Right ventricle myocardium superior (tissue), 1 donor: ENCODE measurements at places on chromosomes 3 and 15. TPM values are rescaled to one million over a fixed set of nuclear protein-coding genes. Genes with fewer than 3 reads are reported as not detected.

MKRN3 gene
- total RNA-seq = 0.38 TPM

EXD1 gene
- total RNA-seq = not detected

CCR8 gene
- total RNA-seq = not detected

POTEB2 gene
- total RNA-seq = not detected

TRIM42 gene
- not detected for total RNA-seq

ACAN gene
- total RNA-seq = 0.13 TPM

- peak; percentile 87 for DNase-seq
Observed at GRCh38 chr3:42653560-42654330, at the start of gene ZBTB47. Gene ZBTB47 (plus strand): TSS chr3:42653697. CDS start chr3:42658356, 4,659 bp downstream.

DNA sequence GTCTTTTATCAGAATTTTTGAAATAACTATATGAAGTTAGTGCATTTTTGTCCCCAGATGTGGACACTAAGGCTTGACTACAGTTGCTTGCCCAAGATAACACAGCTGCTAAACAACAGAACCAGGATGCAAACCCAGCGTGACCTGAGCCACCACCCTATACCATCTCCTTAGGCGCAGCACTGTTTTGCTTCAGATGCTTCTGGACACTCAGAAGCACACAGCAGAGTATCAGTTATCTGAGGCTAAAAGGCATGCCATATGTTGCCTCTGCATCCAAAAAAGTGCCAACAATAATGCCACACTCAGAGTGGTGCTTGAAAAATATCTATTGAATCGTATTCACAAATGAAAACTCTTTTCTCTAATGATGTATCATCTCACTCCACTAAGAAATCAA, 24.5 kb downstream of the KCNMB2 start:
- no peak for DNase-seq

GRCh38 chr3:45819543-45819942, 22.4 kb downstream of the LZTFL1 start:
- no peak for DNase-seq

DNA sequence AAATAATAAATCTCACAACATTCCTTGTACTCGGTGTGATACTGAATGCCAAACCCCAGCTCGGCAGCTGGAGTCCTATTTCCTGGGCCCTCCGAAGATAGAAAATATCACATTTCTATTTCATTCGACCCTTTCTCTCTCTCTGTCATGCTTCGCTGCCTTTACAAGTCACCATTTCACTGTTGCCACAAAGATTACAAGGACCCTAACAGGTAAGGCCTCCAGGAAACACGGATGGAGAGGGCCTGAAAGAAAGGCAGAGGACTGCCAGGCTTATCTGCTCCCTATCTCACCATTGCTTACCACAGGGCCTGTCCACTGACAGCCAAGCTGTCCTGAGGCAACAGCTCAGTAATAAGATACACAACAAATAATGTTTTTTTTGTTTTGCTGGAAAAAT, 376.5 kb downstream of the MECOM start:
- no peak for DNase-seq

DNA sequence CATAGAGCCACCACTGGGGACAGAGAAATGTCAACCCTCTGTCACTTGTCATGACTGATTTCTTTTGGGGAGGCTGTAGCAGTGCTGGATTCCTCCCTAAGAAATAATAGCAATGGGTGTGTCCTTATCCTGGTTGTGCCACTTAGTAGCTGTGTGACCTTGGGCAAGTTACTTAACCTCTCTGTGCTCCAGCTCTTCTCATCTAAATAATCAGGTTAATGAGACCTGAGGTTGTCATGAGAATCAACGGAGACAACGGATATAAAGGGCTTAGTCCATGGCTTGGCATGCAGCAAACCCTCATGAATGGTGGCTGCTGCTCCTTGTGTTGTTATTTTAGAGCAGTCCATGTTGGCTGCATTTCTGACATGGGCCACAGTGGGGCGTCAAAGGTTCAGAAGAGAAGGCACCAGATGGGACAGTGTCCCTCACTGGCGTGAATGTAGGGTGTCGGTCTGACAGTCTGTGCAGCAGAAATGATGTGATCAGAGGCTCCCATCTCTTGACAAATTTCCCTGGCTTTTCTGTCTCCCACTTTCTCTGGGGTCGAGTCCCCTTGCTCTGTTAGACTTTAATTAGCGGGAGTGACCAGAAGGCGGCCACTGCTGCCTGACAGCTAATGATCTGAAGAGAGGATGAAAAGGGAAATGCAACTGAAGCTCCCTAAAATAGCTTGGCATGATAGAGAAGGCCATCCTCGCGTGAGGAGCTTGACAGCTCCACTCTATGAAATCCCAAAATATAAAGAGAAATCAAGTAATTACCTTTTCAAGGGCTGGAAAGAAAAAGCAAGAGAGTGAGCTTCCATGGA, 209.4 kb downstream of the CADPS start:
- DNase-seq = peak; percentile 74

DNA sequence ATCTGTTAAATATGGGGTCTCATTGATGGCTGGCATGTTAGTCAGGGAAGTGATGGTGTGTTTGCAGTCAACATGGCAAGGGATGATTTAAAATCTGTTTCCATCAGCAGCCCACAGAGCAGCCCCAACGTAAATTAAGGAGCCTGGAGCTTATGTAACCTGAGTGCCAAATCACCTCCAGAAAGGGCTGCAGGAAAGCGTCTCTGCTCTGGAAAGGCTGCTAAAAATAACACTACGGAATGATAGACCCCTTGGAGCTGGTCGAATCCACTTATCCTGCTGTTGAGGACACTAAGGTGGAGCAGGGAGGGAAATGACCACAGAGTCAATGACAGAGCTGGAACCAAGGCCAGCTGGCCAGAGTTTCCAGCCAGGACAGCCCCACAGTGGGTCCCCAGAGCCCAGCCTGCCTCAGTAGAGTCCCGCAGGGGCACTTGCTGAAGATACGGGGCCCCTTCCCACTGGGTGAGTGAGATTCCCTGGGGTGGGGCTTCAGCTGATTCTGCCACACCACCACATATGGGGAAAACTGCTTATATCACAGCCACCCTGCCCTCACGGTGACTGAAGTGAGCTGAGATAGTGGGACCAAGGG, 63.5 kb downstream of the EPHB1 start:
- DNase-seq = no peak

GRCh38 chr15:87929841-87930240, 326.7 kb downstream of the NTRK3 start:
- no peak for DNase-seq

- DNase-seq = no peak
Observed at GRCh38 chr3:38247366-38248035, 18.1 kb upstream of the SLC22A13 start.

DNA sequence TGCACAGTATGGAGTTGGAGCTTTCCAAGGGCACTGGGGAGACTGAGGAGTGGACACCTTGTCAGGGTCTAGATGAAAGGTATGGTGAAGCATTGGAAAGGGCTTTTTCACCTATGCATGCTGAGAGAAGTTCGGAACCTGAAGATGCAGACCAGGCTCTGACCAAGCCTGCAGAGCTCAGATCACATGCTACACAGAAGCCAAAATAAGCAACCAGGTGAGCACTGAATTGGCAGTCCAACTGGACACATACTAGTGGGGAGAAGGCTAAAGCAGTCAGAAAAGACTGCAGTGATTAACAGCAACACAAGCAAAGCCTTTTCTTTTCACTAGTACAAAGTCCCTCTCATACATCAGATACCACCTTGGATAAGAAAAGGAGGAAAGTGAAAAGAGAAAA, 238.3 kb upstream of the PLSCR5 start:
- DNase-seq = no peak

DNA sequence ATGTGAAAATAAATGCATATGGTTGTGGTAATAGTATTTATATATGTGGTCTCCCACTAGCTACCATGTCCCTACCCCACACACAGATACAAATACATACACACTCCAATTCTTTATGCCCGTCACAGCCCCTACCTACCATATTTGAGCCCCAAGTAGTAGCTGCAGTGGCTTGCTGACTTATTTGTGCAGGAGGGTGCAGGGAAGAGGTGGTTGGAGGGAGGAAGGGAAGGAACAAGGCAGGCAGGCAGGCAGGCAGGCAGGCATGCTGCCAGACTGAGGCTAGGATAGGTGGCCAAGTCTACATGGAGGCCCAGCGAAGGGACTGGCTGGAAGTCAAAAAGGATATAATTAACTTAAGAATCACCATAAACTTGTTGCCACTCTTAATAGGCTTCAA, 82.9 kb downstream of the SCN11A start:
- no peak for DNase-seq

- no peak for DNase-seq
Observed at GRCh38 chr15:79967298-79968182, 3.5 kb downstream of the BCL2A1 start.

DNA sequence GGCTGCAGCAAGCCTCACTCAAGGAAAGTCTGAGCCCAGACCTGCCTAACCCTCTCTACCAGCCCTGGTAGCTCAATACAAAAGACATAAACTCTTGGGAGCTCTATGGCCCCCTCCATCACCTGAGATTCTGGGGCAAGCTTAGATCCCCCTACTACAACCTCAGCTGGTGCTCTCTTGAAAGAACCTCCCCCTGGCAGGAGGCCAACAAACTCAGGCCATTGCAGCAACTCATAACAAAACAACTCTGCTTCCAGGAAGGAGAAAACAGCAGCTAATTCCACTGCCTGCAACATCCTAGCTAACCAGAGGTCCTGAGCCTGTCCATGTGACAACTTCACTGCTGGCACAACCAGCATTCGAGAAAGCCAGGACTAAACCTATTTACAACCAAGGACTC, 169.2 kb downstream of the ROBO1 start:
- no peak for DNase-seq

DNA sequence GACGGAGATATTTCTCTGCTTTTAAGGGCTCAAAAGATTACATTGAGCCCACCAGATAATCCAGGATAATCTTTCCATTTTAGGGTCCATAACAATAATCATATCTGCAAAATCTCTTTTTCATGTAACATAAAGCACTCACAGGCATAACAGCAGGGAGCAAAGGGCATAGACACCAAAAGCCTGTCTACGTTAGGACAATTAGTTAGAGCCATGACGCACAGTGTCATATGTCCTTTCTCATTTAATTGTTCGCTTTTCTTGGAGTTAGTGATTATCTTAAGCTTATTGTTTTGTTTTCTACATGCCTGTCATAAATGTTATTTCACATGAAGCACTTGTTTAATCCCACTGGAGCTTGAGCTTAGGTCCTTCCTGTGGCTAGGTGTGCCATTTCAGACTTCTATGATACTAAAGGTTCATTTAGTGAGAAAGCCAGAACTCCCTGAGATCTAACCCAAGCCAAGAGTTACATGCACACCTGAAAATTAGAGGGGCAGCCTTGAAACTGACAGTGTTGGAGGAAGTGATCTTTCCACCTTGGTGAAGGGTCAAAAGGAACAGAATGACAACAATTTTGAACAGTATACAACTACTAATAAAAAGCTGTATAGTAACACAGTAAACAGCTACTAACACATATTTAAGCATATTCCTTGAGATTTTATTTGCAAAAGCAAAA, 11.7 kb upstream of the HHATL start:
- no peak for DNase-seq
